HuH-7 (cell line): ENCODE measurements at places on chromosomes 11 and 22.

DNA sequence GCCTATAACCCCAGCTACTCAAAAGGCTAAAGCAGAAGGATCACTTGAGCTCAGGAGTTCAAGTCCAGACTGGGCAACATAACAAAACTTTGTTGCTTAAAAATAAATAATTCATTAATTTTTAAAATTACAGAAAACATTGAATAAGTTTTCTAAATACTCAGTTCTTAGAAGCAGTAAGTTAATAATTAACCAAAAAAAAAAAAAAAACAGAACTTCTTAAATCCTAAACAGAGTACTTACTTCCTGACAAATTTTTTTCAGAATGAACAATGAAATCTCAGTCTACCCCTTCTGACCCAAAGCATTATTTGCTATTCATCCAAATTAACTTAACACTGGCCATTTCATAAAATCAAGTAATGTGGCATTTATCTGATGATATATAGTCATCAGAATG is 65.4 kb upstream of the ARHGAP32 start:
- DNase-seq = no peak

DNA sequence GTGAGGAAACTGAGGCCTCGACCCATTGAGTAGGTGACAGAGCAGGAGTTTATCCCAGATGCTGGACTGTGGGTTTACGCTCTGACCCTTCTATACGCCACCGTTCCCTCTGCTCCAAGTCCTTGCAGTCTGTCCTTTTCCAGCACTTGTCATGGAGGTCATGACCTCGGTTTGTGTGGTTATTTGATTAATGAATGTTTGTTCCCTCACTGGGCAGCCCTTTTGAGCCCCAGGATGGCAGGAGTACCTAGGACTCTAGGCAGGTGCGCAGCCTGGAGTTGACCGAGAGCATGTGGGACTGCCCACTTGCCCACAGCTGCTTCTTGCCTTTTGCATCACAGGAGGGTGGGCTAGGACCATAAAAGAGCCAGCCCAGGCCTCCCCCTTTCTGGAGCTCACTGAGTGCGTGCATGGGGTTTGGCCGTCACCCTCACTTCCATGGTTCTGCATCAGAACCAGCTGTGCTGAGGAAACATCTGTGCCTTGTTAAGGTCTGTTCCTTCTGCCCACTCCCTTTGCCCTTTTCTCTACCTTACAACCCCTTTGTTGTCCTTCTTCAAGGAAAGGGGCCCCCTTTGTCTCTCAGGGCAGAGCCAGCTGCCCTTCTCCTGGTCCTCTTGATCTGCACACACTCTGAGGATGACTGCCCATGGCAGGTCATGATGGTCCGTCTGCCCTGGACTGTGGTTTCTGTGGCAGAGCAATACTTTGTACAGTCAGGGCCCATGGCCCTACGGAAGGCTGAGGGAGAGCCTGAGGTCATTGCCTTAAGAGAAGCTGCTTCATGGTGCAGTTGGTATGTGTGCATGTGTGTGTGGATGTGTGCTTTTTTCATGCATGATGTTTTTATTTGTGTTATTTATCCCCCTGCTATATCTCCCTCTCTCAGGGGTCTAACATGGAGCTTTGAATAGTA is 38.2 kb downstream of the BMAL1 start:
- DNase-seq = no peak

GRCh38 chr11:109506115-109506514 is 84.1 kb downstream of the C11orf87 start:
- DNase-seq = no peak

DNA sequence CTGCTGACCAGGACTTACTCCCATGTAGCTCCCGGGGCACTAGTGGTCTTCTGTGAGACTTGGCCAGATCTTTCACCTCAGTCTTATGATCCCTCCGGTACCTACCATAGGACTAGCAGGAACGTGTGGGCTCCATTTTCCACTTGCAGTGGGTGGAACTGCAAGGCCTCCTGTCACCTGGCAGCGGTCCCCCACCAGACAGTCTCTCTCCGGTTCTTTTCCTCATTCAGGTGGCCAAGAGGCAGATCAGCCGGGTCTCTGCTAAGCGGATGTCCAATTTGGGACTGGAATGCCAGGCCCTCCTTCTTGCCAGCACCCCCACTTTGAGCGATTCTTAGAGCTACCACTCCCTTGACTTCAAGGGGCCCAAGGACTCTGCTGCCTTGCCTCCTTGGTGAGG is 158.9 kb downstream of the NAV2 start:
- DNase-seq = no peak

DNA sequence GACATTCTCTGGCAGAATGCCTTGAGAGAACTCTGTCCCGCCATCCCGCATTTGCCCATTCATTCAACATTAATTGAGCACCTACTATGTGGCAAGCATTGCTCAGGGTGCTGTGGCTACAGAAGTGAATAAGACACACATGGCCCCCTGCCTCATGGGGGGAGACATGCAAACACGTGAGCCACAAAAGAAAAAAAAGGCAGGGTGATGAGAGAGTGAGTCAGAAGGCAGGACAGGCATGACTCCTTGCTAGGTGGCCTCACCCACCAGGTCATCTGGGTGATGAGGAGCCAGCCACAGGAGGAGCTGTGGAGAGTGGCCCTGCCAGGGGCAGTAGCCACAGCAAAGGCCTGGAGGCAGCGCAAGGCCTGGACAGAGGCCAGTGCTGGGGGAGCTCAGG is 4.9 kb downstream of the CHRM4 start:
- no peak for DNase-seq

- DNase-seq = no peak
Observed at GRCh38 chr22:44634426-44635321, 67.3 kb upstream of the PRR5 start.

DNA sequence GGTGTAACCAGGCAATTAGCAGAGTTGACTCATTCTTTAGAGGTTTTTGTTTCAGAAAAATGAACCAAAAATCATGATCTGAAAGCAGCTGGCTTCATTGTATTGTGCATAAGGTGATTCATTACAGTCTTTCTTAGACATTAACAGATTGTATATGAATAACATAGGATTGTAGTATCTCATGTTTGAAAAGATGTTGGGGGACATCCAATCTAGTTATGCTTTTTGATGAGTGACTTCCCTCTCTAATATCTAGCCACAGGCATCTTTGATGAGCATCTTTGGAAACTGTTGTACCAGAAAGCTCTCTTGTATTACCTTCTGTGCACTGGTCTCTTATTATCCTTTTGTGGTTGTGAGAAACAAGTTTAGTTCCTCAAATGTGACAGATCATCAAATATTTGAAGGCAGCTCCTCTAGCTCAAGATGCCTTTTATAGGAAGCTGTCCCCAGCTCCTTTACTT is 8.3 kb downstream of the GRK3 start:
- no peak for DNase-seq

GRCh38 chr11:112612250-112612849 is 348.9 kb upstream of the NCAM1 start:
- no peak for DNase-seq

- no peak for DNase-seq
Observed at GRCh38 chr11:74646954-74647353, 54.6 kb downstream of the POLD3 start.

- DNase-seq = no peak
Observed at GRCh38 chr11:120908461-120909181, 115.3 kb upstream of the TBCEL start.

DNA sequence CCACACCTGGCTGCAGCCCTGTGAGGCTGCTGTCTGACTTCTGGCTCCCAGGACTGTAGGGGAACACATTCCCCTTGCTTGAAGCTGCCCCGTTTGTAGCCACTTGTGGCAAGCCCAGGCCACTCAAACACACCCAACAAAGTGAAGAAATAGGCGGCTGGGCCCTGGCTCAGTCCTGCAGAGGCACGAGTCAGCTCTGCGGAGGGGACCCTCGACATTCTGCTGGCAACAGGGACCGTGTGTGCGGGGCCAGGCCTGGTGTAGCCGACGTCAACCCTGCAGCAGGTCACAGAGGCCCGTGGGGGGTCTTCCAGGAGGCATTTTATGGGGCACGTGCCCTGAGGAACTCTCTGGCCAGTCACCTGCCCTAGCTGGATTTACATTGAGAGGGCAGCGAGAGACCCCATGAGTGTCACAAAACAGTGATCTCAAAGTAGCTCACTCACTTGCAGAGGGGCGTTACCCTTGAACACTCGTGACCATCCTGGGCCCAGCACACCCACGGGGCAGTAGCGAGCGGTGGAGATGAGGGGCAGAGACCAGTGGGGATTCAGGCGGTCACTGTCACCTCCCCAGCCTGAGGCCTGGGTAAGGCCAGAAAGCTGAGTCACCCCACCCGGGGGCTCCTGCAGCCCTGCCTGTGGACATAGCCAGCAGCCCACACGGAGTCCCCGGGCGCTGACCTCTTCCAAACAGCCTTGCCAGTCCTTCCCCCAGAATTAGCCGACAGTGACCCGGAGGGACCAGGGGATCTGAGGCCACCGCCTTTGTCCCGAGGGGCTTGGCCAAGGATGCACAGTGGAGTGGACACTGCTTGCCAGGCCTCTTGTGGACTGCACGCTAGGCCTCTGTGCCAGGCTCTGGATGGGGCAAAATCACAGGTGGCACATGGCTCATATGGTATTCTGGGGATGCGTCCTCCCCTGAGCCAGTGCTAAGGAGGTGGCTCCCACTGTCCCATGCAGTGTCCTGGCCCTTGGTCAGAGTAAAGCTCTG is 139.5 kb downstream of the CTTN start:
- DNase-seq = no peak

DNA sequence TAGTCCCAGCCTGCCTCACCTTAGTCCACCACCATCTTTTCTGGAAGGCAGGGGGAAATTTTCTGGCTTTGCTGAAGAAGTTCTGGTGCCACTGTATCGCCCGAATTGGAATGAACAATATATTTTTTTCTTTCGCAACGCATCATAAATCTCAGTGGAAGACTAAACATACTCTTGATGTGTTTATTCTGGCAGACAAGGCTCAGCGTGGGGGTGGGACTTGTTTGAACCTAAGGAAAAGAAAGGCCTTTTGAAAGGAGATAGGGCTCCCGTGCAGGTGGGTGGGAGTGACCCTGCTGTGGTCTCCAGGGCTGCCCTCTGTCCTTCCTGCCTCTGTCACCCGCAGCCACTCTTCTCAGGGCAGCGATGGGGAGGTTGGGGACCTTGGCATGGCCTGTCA is 42.5 kb downstream of the CD82 start:
- no peak for DNase-seq

- DNase-seq = no peak
Observed at GRCh38 chr11:102932678-102933077, 22.9 kb downstream of the MMP13 start.

DNA sequence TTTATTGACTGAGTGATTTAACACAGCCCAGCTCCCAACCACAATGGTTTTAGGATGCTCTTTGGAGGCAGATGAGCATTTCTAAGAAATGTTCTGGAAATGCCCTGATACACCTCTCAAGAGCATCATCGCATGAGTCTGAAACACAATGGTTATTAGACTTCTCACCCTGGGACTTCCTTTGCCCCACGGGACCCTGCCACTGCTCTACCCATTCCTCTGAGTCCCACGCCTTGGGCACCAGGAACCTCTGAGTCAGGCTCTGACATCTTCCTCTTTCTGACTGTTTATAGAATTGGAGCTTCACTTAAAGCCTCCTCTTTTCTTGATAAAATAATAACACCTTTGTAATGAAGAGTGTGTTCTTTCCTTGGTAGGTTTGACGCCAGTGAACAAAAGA is 85.6 kb upstream of the PARVA start:
- DNase-seq = no peak

- peak; percentile 69 for DNase-seq
Observed at GRCh38 chr11:125348674-125349309, 147.3 kb downstream of the FEZ1 start.

DNA sequence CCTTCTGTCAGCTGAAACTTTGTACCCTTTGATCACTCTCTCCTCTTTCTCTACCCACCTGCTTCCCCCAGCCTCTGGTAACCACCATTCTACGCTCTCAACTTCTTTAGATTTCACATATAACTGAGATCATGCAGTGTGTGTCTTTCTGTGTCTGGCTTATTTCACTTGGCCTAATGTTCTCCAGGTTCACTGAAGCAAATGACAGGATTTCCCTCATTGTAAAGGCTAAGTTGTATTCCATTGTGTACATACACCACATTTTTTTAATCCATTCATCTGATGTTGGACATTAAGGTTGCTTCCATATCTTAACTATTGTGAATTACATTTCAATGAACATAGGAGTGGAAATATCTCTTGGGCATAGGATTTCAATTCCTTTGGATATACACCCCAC is 207.6 kb downstream of the MIAT start:
- no peak for DNase-seq

GRCh38 chr11:24356501-24356900 is 140.4 kb upstream of the LUZP2 start:
- no peak for DNase-seq

- DNase-seq = no peak
Observed at GRCh38 chr11:129252621-129253020, 60.5 kb upstream of the ARHGAP32 start.

- no peak for DNase-seq
Observed at GRCh38 chr11:103525069-103525468, 415.8 kb downstream of the DYNC2H1 start.

GRCh38 chr11:75470476-75471080 is 37.6 kb upstream of the KLHL35 start:
- DNase-seq = no peak
